ENCODE measurements at places on chromosomes 12 and 14.

GRCh38 chr12:49942921-49943624 is 7.5 kb upstream of the AQP2 start:
- no peak for DNase-seq

- no peak for DNase-seq
These were observed 6.7 kb downstream of the BTBD6 start for GRCh38 chr14:105255021-105255507.

- DNase-seq, result no peak
These were observed 27.2 kb downstream of the EFCAB11 start for GRCh38 chr14:89927186-89927865.

DNA sequence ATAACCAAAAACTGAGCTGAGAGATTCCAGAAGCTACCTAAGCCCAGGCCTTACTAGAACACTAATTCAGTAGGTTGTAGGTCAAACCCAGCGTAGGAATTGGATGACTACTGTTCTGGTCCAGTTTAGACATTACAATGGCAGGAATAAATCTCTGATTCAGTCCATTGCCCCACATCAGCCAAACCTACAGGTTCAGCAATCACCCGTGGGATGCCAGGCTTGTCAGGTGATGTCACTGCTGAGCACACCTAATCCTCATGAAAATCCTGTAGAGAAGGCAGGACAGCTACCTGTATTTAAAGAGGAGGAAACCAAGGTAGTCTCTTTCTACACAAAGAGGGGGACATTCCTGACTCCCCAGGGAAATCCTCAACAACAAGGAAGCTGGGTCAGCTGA is 63.7 kb downstream of the RFX4 start:
- no peak for DNase-seq

GRCh38 chr12:75207338-75208083 is 2.1 kb downstream of the KCNC2 start:
- no peak for DNase-seq

GRCh38 chr12:132597333-132598316 is 12.8 kb downstream of the LRCOL1 start:
- DNase-seq, result no peak

- DNase-seq, result no peak
These were observed 382.8 kb downstream of the BCL11B start for GRCh38 chr14:98888927-98889835.

GRCh38 chr14:61051051-61051450 is 70.0 kb downstream of the SLC38A6 start:
- DNase-seq, result peak; percentile 94

DNA sequence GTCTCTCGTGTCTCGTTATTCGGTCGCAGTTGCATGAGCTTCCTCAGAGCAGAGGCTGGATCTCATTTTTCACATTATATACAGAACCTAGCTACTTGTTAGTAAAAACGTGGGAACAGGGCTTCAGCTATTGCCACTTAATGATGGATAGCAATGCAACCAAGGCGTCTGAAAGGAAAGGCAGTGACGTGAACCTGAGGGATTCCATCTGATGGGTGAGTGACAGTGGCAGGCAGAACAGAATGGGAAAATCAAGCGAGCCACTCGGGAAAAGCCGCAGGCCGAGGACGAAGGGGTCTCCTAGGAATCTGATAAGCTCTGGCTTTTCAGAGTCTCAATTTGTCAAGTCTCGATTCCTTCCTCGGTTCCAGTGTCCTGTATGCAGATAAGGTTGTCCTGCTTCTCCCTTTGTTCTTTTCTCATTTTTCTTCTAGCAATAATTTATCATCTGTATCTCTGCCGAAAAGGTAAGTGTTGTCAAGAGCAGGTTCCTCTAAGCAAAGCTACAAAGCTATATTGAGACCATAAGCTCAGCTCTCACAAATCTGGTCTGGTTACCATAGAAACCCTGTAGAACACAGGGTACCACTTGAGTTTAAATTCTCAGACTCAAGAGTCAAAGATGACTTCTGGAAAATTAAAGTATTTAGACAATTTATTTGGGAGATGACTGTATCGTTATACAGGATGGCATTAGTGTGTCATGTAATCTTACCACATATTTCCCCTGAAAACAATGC is 416.6 kb downstream of the GLT1D1 start:
- DNase-seq, result no peak

DNA sequence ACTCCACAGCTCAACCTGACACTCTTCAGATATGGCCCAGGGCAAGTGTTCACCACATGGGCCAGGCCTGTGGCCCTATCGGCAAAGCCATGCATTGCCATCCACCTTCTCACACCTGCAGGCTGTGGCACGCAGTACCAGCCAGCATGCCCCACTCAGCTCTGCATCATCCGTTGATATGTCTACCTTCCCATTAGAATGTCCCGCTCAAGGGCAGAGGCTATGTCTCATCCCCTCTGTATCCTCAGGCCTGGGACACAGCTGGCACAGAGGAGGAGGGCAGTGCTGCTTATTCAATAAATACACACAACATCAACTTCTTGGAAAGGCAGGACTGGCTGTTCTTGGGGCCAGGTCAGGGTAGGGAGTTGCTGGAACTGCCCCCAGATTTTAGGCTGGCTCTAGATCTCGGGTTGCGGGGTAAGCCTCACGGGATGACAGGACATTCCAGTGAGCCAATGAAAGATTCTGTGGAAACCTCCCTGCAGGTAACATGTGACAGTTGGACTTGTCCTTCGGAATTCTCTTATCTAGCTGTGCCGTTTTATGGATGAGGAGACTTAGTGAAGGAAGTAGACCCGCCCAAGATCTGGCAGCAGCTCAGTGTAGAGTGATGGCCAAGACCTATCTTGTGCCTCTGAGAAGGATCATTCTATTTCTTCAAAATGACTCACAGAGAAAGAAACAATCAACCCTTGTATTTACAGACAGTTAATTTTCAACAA is 25.6 kb downstream of the SYNE3 start:
- DNase-seq, result no peak

DNA sequence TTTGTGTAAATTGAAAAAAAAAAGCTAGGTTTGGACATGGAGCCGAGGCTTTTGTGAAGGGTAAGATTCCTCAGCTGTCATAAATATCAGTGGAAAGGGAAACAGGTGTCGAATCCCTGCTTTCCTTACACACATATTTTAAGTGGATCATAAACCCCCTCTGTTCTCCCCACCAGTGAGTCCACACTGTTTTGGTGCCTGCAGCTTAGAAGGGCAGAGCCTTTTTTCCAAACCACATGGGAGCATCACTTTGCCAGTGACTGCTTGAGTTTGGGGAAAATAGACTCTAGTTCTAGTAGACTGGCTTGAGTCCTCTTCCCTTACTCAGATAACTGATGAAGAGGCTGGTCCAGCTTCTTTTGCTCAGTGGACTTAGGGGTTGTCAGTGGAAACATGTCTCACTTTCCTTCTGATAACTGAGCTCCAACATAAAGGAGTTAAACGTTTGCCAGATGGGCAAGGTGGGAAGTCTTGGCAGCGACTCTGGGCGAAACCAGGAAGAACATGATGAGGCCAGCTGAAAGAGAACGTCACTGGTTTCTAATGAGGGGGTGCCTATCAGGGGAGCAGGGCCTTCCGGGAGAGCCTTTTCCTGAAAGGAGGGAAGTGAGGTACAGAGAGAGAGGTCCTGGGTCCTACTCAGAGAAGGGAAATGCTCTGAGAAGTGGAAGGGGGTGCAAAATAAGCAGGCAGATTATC is 168.1 kb upstream of the PARP11 start:
- DNase-seq, result no peak

DNA sequence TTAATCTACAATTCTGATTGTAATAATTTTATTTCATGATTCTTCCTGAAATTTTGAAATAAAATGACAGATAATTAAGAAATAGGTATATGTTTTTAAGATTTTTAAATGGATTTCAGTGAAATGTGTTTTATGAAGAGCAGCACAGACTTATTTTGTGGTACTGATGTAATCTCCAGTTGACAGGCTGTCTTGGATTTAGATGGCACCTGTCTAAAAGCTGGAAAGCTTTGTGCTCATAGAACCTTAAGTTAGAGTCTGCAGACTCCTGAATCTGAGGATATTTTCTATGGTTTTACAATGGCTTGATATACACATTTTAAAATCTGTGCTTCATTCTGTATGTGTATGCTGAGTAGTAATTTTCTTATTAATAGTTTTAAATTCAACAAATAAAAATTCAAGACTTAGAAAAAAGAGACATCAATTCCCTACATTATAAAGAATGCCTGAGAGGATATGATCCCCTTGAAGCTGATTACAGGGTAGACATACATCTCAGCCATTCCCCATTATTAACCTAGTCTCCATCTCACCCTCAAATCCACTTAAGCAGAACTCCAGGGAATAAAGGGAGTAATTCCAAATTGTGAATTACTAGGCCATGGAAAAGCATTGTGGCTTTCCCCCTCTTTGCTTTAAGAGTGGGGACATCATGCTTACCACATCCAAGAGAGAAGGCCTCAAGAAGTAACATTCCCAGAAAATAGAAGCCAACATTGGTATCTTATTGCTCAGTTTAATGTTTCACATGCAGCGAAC is 33.7 kb upstream of the ACSS3 start:
- DNase-seq, result no peak

- no peak for DNase-seq
These were observed 224.9 kb downstream of the NPAS3 start for GRCh38 chr14:33163600-33163999.

GRCh38 chr12:111756196-111756595 is 10.5 kb upstream of the ALDH2 start:
- no peak for DNase-seq

GRCh38 chr12:29743801-29744200 is 39.9 kb downstream of the TMTC1 start:
- DNase-seq, result peak; percentile 72

DNA sequence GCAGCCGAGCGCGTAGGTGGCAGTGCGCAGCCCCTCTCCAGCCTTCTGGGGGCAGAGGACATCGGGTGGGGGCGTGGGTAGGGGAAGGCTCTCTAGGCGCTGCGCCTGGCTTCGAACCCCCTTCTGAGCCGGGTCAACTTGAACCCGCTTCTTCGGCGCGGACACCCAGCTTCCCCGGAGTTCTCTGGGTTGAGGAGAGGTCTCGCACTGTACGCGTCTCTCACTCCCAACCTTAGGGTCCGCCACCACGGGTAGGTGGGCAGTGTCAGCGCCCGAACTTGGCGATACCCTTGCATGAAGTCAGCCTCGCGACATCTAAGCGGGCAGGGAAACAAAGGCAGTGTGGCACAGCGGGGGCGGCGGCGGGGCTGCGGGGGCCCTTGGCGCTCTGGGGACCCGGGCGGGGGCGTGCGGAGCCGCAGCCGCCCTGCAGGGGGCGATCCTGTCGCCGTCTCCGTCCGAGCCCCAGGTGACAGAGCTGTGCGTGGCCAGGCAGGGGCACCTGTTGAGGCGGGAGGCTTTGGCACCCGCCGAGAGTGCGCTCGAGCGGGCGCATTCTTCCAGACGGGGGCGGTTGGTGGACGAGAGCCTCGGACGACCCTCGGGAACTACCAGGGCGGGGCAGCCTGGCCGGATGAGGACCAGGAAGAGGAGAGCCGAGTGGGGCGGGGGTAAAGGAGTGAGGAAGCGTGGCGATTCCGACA is 1.1 kb downstream of the GALNT16 start:
- DNase-seq, result no peak

GRCh38 chr12:18432206-18432605 is 170.9 kb downstream of the PIK3C2G start:
- no peak for DNase-seq

GRCh38 chr14:44108601-44109000 is 398.5 kb downstream of the FSCB start:
- no peak for DNase-seq

GRCh38 chr12:72234886-72235285 is 37.3 kb upstream of the TRHDE start:
- DNase-seq, result no peak

- no peak for DNase-seq
These were observed 34.7 kb upstream of the YY1 start for GRCh38 chr14:100203962-100204834.

DNA sequence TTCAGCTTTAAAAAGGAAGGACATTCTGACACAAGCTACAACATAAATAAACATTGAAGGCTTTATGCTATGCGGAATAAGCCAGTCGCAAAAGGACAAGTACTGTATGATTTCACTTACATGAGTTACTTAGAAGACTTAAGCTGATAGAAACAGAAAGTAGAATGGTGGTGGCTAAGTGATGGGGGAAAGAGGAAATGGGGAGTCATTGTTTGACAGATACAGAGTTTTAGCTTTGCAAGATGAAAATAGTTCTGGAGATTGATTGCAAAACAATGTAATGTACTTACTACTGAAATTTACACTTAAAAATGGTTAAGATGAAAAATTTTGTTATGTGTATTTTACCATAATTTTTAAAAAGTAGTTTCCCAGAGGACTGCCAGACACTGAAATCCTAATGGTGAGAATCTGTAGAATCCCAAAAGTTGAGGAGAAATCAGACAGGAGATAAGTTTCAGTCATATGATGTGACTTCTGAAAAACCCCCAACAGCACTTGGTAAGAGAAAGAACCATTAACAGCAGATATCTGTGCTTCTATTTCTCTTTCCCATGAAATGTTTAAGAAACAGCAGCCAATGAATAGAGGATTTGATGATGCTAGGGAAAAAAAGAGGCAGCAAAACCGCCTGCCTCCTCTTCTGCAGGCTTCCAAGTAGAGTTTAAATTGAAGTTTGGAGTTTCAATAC is 16.6 kb upstream of the CLEC2A start:
- peak; percentile 87 for DNase-seq

DNA sequence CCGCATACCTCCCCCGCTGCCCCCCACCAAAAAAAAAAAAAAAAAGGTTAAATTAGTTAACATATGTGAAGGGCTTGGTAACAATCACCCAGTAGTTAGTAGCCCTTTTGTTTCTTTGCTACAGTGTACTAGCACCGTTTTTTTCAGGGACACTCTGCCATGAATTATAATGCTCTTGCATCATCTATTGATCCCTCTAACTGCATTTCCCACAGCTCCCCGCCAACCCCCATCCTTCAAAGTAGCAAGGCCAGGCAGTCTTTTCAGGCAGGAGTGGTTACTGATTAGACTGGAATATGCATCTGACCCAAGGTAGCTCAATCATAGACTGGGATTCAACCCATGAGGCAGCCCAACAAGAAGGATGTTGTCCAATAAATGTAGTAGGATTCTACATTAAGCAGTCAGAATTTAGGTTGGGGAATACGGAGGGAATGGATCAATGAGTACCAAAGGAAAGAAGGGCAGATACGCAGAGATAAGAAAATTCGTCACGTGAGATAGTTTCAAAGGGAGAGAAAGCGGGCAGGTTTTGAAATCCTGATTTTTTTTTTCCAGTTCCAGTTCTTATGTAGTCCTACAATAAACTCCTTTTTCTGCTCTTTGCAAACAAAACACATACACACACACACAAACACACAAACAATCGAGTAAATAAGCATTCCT is 39.8 kb upstream of the CRACR2A start:
- no peak for DNase-seq

GRCh38 chr14:35412272-35413056 is 7.9 kb upstream of the NFKBIA start:
- no peak for DNase-seq

- no peak for DNase-seq
These were observed 138.7 kb upstream of the DYRK2 start for GRCh38 chr12:67509666-67510386.

DNA sequence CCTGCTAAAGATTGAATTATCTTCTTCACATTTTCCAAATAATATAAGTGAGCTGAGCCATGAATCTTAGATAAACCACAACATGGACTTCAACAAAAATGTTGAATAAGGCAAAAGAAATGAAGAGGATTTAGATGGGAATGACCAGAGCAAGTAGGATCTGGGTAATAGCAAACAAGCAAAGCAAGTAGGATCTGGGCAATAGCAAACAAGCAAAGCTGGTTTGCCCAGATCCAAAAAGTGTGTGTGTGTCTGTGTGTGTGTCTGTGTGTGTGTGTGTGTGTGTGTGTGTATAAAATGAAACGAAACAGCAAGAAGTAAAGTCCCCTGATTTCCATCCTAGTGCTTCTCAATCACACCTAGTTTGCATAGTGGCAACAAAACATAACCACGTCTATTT is 549.1 kb downstream of the RERGL start:
- no peak for DNase-seq

Measured in inflammatory macrophage treated with lipopolysaccharide for 1 hour (primary cell).